Stimulated activated CD8-positive, alpha-beta memory T cell treated with anti-CD3 and anti-CD28 coated beads, Interleukin-15, amount 100 ng/mL, for 48 hours (primary cell): ENCODE measurements at places on chromosomes 5 and 9.

GRCh38 chr5:171418982-171419687, at the start of gene FGF18:
Gene FGF18 (plus strand): TSS chr5:171419647. CDS start chr5:171420200, 553 bp downstream.
- DNase-seq, result no peak

DNA sequence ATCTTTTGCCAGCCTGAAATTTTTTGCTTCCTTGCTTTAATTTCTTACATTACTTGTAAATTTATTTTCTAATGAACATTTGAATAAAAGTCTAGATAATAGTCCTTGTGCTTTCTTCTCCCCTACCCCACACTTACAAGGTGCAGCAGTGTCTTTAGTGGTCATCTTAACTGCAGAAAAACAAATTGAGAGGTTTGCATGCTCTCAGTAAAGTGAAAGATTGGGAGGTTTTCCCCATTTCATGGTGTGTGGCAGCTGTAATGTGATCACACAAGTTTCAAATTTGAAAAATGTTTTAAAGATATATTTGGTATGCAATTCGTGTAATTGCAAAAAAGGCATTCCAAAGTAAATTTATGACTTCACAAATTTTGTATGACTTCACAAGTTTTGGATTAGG, 14.7 kb downstream of the APC start:
- no peak for DNase-seq

DNA sequence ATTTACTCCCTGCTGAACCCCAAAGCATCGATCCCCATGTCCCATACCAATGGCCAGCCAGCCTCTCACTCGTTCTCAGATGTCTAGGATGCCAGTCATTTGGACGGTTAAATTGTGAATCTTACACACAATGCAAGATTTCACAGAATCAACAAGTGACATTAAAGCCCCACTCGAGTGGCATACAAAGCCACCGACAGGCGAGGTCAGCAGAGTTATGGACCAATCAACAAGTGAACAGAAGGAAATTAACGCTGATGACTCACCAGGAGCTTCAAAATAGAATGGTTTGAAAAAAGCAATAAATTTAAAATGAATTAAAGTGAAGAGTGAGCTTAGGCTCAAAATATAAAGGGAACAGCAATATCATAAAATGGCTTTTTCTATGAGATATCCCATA, 8.2 kb upstream of the RUFY1 start:
- DNase-seq, result no peak

DNA sequence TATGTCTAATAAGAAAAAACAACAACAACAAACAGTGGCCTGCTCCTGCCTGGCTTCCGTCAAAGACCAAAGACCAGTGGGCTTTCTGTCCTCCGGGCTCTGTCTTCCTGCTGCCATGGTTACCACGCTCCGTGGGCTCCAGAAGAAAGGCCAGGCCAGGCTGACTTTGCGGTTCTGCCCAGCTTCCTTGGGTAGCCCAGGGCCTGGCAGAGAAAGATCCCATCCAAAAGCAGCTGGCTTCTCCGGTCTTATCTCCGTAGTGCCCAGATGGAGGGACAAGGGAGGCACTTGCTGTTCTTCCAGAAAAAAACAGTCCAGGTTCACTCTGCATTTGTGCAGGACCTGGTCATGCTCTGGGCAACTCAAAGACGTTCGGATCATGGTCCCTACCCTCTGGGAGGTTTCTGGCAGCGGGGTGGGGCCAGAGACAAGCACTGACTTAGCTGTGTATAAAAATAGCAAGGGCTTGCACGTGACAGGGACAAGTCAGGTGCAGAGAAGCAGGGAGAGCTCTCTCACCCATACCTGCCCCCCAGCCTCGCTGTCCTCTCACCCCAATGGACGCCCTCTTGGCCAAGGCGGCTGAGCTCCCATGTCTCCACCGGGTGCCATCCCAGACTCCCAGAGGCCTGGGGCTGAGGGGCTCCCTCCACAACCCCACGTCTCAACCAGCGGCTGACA, 212.2 kb downstream of the C9orf50 start:
- DNase-seq, result no peak

GRCh38 chr5:98144116-98144515, 629.3 kb upstream of the RGMB start:
- no peak for DNase-seq

DNA sequence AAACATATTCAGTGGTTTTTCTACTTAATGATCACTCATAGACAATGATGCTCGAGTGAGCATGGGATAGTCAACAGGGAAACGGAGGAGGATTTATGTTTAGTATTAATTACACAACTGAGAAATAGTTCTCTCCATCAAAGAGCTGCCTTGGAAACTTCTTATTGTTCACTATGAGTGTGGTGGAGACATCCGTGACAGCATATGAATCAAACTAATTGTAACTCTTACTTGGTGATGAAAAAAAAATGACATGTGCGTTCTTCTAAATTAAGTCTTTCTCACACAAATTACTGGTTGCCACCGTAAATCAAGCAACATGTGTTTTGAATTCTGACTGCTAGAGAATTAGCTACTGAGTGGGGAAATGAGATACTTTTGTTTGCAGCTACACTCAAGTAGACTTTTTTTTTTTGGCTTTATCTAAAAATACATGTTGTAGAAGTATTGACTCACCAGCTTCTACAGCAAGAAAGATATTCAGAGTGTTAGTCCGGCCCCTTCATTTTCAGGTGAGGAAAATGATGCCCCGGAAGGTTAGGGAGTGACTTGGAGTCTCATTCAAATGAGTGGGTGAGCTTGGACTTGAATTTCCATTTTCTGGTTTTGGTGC, 179.4 kb downstream of the CFAP90 start:
- no peak for DNase-seq
